ENCODE measurements at places on chromosomes 6 and 20.

DNA sequence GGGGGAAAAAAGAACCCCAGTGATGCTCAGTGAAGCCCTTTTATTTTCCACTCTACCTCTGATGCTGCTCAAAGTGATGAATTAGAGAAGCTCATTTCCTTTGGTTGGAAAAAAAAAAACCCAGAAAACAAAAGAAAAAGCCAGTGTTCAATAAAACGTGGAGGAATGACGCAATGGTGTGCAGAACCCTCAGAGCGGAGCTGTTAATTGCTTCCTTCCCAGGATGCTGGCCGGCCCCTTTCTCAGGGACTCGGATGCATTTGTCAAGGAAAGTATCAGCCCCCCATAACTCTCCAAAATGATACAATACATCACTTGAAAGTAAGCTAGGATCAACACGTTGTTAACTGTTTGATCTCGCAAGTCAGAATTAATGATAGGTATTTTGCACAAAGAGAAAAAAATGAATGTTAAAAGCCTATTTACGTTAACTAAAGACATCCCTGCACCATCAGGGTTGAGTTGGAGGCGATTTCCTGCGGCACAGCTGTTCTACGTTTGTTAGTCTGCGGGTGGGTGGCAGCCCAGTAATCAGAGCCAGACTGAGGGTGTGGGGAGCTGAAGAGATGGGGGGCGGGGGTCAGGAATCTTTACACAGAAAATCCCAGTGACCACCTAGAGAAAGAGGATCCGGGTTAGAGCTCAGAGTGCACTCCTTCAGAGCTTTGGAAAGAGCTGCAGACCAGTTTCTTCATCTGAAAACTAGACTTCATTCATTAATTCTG, 132.4 kb downstream of the BMP7 start:
- no peak for DNase-seq

DNA sequence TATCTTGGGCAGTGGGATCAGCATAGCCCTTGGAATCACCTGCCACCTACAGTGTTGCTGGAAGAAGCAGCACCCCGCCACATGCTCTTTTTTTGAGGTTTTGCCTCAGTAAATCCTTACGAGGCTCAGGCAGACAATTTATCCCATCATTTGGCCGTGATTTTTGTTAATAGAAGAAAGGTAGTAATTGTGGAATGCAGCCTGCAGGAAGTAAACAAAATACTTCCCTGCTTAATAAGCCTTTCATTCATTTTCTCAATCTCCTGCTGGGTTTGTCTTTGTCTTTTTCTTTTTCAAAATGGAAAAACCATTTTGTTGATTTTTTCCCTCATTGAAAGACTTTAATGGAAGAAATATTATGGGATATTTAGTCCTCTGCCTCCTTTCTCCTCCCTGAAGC, 93.7 kb upstream of the CD83 start:
- DNase-seq: no peak

GRCh38 chr6:42093582-42094329, 43.4 kb downstream of the TAF8 start:
- DNase-seq: no peak

DNA sequence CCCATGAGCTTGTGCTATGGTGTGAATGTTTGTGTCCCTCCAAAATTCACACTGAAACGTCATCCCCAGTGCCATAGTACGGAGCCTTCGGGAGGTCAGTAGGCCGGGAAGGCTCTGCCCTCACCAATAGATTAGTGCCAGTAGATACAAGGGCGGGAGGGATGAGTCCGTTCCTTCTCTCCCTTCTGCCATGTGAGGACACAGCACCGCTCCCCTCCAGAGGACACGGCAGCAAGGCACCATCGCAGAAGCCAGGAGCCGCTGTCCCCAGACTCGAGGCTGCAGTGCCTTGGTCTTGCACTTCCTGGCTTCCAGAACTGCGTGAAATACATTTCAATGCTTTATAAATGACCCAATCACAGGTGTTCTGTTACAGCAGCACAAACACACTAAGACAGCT, 39.2 kb upstream of the BHLHE23 start:
- DNase-seq: no peak

GRCh38 chr20:3732327-3733118, at the start of gene HSPA12B:
HSPA12B (plus strand) TSS chr20:3732685; CDS start chr20:3738675, 5,990 bp downstream.
- no peak for DNase-seq

DNA sequence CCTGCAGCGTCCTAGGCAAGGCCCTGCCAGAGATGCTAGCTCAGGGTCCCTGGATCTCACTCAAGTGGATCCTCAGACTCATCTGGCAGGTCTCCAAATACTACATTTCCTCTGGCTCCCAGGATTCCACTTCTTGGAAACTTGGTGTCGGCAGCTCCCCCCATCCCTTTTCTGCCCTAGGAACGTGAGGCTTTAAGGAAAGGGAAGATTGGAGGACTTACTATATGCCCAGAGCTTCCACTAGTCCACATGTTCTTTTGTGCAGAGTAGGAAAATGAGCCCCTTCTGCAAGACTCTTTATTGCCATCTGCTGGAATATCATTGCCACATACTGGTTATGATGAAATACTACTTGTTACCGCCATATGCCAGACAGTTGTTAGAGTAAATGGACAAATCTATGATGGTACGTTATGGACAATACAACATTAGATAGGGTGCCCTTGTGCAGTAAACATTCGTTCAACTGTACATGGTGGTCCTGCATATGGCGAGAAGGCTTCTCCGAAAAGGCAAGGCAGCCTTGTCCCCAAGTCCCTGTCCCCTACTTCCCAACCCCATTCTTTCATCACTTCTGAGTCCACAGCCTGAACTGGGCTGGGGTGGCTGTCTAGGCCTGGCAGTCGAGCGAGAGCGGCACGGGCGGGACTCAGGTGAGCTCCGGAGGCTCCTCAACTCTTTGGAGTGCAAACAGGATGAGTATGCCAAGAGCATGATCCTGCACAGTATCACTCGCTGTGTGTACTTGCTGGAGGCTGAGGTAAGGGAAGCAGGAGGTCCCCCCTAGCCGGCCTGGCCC, 780 bp downstream of the ARMC12 start:
- no peak for DNase-seq

GRCh38 chr20:4870906-4871305, 130.4 kb downstream of the SLC23A2 start:
- DNase-seq: no peak

- DNase-seq: no peak
Measured at GRCh38 chr6:2432292-2432691, 186.9 kb upstream of the GMDS start.

GRCh38 chr6:35044145-35044745, 96.9 kb downstream of the TCP11 start:
- no peak for DNase-seq

GRCh38 chr6:129476810-129477209, 233.2 kb downstream of the ARHGAP18 start:
- DNase-seq: no peak

DNA sequence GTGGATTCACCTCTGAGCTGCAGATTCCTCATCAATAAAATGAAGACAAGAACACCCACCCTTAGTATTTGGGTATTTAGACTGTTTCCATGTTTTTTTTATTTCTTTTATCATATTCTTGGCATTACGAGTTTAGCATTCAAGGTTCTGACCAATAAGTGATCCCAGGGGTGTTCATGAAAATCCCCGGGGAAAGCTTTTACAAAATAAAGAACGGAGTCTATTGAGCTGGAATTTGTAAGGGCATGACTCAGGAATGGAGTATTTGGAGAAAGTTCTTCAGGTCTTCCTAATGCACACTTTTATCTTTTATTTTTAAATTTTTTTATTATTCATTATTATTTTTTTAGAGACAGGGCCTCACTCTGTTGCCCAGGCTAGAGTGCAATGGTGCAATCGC, 19.4 kb upstream of the TOX2 start:
- no peak for DNase-seq

GRCh38 chr6:106053484-106054205, 32.5 kb upstream of the PRDM1 start:
- DNase-seq: no peak

DNA sequence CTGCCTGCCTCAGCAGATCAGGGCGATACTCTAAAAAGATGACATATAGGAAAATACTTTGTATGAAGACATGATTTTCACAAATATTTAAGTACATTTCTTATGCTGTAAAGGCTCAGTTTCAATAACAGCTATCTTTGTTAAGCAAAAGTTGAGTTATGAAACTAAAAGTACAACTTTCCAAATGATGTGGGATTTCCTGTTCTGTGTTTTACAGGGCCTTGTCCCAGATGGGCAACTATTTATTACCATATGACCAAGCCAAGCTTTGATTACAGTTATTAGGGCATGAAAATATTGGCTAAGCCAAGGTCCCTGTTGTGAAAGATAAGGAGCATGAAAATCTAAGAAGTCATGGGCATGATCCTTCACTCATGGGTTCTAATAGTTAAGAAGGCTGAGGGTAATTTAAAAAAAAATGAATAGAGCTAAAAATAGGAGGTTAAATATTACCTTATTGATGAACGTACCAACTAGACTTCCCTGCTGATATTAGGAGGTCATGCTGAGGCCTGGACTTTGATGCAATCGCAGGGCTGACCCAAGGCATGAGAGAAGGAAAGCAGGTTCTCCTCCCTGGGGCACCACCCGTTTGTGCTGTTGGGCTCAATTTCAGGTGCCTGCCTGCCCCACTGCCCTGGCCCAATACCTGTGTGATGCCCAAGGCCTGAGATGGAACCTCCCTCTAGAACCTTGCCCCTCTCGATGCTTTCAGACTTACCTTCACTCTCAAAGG, 294.4 kb upstream of the PRDM1 start:
- no peak for DNase-seq

- no peak for DNase-seq
Measured at GRCh38 chr6:80021591-80021990, 17.1 kb downstream of the TTK start.

- DNase-seq: no peak
Measured at GRCh38 chr6:85470023-85470410, 20.1 kb downstream of the NT5E start.

DNA sequence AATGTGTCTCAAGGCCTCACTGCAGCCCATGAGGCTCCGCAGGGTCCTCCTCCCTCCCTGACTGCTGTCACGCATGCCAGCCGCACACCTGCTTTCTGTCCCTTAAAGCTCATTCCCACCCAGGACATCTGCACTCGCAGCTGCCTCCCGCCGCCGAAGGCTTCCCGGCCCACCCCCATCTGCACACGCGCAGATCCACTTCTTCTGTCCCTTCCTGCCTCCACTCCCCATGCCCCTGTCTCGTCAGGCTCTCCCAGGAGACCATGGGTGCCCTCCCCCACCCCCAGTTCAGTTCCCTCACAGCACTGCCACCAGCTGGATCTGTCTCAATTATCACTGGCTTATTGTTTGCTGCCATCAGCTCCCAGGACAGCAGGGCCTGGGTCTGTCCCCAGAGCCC, 63.0 kb downstream of the RIPOR3 start:
- DNase-seq: no peak

- no peak for DNase-seq
Measured at GRCh38 chr6:76612954-76613353, 540.5 kb upstream of the IMPG1 start.

GRCh38 chr20:19560881-19561480, 197.1 kb upstream of the RIN2 start:
- no peak for DNase-seq

- DNase-seq: no peak
Measured at GRCh38 chr6:11785415-11785773, 6.8 kb upstream of the ADTRP start.

DNA sequence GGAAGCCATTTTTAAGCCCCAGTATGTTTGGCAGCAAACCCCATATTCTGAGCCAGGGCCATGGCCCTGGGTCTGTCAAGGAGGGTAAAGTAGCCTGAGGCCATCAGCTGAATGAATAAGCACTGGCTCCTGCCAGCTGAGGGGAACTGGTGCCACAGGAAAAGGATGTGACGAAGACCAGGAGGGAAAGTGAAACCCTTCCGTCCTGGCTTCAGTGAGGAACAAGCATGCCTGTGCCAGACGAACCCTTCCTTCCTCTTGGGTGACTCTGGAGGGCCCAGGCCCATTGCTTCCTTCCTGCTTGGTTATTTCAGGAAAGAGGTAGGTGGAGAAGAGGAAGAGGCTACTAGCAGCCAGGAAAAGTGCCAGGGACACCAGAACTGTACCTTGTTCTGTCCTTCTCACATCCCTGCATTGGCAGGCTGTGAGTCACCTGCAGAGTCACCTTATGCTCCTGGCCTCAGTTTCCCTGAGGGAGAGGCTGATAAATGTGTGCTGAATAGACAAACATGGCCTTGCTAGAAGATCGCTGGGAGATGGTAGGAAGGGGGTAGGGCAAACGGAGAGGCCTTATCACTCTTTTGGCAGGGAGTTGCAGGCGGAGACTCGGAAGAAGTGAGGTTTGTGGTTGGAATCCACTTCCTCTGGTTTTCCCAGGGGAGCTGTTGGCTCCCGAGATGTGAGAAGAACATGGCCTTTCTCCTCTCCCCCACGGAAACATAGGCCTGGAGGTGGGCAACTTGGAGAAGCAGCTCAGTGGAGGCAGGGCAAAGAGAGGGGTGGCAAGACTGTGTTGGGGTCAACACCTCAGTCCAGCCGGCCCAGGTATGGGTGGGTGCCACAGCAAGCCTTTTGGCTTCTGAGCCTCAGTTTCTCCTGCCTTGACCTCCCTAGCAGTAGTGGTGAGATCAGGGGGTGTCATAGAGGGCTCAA, 37.4 kb downstream of the COX4I2 start:
- no peak for DNase-seq

- no peak for DNase-seq
Measured at GRCh38 chr6:167349631-167350274, 24.9 kb downstream of the TTLL2 start.

- DNase-seq: no peak
Measured at GRCh38 chr6:168089186-168090063, 10.4 kb upstream of the FRMD1 start.

DNA sequence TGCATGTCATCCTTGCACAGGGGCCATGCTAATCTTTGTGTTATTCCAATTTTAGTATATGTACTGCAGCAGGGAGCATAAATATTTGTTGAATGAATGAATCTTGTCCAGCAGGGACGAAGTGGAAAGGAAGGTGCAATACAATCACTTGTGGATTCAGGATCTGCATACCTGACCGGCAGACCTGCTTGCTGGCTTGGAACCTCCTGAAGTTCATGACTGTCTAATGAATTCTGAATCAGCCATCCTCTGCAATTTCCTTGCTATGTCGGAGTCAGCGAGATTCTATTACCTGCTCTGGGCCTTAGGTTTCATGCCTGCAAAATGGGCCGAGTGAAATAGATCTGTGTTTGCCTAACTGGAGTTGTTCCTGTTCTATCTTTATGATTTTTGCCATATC, 17.4 kb upstream of the NCOA3 start:
- DNase-seq: no peak

- DNase-seq: no peak
Measured at GRCh38 chr6:69861986-69862385, 4.4 kb upstream of the COL19A1 start.

- DNase-seq: no peak
Measured at GRCh38 chr20:53713328-53714056, 119.9 kb upstream of the ZNF217 start.

DNA sequence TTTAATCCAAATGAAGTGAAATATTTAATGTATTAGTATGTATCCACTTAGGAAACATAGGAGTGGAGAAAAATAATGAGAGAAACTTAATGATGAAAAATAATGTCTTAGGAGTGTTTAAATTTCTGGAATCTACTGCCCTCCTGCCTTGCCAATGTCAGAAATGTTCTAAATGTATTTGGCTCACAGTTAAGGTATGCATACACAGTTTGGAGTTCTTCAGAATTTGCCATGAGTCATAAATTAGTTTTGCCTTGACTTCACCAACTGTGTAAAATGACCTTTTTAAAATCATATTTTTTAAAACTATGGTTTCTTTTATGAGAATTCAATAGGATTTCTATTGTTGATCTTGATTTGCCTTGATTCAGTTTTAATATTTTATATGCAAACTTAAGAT, 191.7 kb upstream of the HSF2 start:
- no peak for DNase-seq
